ENCODE measurements at places on chromosomes 1 and 21.
A peak's percentile ranks its signal among the peaks of the same experiment; 100 is the strongest.

DNA sequence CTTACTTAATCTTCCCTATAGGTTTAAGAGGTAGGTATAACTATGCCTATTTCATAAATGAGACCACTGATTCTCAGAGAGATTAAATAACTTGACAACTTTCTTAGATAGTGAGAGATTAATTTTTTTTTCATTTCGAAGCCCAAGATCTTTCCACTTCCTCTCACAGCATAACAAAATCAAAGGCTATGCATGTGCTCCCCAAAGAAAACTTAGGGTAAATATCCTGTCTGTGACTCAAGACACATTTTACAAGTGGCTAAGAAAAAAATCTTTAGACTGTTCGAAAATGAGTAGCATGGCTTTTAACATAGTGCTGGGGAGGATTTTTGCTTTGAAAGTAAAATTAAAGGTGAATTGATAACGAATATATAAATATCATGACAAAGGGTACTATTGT lies 8.2 kb upstream of the C1orf141 start:
- DNase-seq, result no peak

GRCh38 chr1:239306426-239306825 lies 79.9 kb upstream of the CHRM3 start:
- DNase-seq, result no peak

DNA sequence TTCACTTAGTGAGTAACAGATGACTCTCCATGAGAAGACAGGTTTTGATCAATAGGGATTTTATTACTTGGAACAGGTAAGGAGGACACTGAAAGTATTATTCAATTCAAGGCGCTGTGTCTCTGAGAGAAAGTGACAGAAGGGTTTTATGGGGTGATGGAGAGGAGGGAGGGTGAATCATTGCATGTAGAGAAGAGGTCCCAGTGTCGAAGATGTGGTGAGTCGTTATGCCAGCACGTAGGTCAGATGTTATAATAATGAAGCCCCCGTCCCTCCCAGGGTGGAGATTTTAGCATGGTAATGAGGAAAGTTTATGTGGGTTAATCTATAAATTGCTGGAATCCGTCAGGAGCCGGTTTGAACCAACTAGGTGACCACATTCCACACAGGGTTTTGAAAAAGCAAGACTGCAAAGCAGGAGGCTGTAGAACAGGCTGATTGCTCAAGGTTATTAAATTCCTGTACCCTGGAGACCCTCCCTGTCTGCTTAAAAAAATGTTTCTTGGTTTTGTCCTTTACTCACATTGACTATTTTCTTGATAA lies 586.4 kb upstream of the TMPRSS15 start:
- no peak for DNase-seq

GRCh38 chr21:31781737-31782136 lies 49.8 kb upstream of the SCAF4 start:
- DNase-seq, result no peak

DNA sequence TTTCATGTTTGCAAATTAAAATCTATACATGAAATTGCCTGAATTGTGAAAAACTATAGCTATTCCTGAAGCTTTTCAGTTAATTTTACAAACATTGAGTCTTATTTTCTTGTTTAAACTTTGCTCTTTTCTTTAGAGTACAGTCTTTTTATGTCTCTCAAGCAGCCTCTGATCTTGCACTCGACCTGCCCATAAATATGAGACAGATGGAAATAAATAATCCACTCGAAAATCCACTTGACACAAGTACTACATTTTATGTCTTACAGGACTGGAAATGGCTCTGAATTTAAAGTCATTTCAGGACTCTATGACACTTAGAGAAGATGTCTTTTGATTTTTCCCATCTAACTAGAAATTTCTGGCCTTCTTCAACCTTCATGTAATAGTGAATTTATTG lies 283.8 kb downstream of the USP25 start:
- no peak for DNase-seq

- peak; percentile 7 for DNase-seq
Measured at GRCh38 chr1:247332215-247332622, 552 bp upstream of the ZNF496 start.

DNA sequence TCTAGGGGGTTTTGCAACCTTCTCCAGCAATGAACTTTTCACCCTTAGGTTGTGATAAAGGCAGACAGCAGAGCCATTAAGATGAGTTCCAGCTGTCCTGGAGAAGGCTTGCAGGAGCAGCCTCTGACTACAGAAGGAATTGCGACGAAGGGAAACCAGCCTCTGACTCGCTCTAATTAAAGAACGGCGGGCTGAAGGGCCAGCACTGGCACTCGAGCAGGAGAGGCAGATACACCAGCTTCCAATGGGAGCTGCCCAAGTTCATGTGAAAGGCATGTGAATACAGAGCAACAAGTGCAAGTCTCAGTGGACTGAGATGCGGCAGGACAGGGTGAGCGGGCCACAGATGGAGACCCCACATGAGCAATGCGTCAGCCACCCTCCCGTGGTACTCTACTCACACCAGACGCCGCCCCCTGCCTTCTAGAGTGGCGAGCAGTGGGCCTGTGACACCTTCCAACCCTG lies 15.7 kb downstream of the RCC2 start:
- DNase-seq, result no peak

DNA sequence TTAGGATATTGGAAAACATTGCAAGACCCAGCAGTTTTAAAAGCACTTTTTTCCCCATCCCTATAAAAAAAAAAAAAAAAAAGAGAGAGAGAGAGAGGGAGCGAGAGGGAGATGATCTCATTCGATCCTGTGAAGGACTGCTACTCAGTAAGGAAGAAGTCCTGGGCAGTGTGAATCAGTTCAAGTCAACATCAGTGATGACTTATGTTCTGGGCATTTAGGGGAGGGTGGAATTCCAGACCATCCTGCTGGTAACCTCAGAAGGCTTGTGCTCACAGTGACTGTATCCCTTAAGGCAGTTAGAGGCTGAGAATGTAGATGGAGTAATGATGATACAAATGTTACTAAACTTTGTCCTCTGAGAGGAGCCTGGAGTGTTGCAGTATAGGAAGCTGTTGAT lies 151.4 kb downstream of the TGFB2 start:
- no peak for DNase-seq

DNA sequence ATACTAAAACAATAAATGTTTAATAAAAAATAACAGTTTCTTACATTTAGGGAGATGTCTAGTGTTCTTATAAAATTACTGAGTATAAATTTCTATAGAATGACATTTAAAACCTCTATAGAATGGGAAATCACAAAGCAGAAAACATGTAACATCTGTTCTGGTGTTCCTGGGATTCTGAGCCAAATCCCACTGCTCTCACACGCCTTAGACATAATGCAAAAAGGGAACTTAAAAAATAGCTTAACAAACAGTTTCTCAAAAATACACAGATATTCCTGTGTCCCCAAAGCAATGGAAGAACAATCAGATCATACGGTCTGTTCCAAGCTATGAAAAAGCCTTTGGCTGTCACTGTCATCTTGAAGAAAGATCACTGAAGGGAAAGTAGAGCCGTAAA lies 27.0 kb upstream of the ZNF124 start:
- no peak for DNase-seq

- no peak for DNase-seq
Measured at GRCh38 chr1:169027607-169028320, 78.7 kb upstream of the ATP1B1 start.

GRCh38 chr1:226121049-226121586 lies 58.6 kb downstream of the H3-3A start:
- DNase-seq, result no peak

GRCh38 chr1:109981004-109981335 lies 3.6 kb upstream of the AHCYL1 start:
- no peak for DNase-seq

- DNase-seq, result no peak
Measured at GRCh38 chr1:52706136-52706670, 8.1 kb upstream of the COA7 start.

DNA sequence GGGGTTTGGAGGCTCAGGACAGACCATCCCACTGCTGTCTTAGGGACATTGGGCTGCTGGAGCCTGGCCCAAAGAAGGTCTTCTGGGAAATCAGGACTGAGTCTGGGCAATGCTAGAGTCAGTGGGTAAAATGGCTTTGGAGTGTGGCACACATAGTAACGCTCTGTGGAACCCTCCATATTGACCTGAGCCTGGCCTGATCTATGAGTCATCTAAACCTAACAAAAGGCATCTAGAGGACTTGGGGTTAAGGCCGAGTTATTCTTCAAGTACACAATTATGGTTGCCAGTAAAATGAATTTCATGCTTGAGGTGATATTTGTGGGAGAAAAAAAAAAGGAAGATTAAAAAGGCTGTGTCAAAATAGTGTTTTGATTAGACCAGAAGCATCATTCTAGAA lies 77.7 kb downstream of the ST6GALNAC5 start:
- DNase-seq, result no peak

- DNase-seq, result no peak
Measured at GRCh38 chr21:38115870-38116269, 140.9 kb upstream of the KCNJ15 start.

DNA sequence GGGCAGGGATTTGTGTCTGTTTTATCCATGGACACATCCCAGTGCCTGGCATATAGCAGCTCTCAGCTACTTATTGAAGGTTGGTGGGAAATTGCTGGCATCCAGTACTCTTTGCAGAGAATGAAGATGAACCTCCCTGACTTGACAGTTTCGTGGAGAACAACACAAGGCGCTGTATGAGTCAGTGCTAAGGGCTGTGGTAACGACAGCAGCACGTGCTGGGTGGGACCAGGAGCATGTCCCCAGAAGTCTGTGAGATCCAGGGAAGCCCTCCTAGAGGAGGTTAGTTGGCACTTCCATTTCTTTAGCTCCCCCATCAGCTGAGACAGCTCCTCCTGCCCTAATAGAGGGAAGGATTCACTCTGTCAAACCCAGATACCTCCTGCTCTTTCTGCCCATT lies 25.9 kb upstream of the IL19 start:
- DNase-seq, result no peak

DNA sequence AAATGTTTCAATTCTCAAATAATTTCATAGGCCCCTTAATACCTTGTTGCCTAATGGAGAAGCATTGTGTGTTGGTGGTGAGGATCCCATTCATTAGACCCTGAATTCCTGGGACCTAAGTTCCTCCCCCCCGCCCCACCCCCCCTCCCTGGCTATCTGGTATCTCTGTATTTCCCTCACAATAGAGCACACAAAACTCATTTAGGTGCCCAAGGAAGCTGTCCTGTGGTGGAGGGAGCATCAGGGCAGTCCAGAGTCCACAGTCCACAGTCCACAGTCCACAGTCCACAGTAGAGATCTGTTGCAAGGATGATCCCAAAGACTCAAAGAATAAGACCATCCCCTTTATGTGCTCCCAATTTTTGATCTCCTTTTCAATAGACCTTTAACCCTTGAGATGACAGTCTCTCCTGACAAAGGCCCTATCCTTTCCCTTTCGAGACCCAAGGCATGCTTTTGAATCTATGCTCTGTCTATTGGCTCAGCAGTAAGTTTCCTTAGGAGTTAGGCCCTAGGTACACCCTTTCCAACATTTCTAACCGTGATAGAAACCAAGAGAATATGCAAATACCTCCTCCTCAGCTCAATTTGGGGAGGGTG lies 123.9 kb downstream of the ZBTB18 start:
- no peak for DNase-seq

DNA sequence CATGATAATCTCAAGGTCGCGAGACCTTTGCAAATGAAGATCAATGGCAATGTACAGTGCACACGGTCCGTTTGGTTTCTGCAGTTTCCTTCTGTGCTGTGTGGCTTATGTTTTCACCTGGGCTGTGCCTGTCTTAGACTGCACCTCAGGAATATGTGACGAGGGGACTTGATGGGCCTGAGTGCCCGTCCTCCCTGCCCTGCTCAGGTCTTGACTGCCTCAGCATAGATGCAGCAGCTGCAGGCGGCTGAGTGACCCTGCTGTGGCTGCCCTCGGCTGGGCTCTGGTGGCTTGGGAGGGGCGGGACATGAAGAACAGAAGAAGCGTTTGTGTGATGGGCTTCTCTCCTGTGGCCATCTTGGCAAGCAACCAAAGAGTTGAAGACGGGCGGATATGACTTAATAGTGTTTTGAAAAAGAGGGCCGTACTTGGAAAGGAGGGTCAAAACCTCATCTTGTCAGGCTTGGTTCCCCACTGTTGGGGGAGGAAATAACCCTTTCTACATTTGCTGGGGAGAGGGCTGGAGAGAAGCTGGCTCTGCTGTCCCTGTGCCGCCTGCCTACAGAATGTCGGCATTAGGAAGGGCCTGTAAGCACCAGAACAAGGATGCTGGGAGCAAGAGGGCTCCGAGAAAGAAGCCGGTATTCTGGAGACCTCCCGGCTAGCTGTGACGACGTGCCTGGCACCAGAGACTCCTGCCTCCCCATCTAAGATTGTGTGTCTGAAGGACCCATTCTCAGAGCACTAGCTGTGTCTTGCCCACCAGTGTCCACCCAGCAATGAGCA lies 7.1 kb downstream of the MYBPHL start:
- DNase-seq, result no peak

Data from T follicular helper cell (primary cell).